ENCODE measurements at places on chromosomes 2 and 18.

- DNase-seq, result no peak
Measured at GRCh38 chr2:1366546-1367134, 46.6 kb upstream of the TPO start.

- DNase-seq, result no peak
Measured at GRCh38 chr2:97963880-97964279, 31.9 kb downstream of the TMEM131 start.

DNA sequence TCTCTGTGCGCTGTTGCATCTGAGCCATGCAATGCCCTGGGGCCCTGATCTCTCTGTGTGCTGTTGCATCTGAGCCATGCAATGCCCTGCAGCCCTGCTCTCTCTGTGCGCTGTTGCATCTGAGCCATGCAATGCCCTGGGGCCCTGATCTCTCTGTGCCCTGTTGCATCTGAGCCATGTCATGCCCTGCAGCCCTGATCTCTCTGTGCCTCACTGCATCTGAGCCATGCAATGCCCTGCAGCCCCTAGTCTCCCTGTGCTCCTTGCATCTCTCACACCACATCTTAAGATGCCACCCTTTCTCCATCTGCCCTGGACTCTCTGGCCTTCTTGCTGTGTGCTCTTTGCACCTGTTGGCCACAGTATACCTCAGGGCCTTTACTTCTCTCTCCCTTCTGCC lies 56.2 kb downstream of the SOX11 start:
- no peak for DNase-seq

- no peak for DNase-seq
Measured at GRCh38 chr2:28633746-28634145, 117.9 kb upstream of the PPP1CB start.
